ENCODE measurements at places on chromosomes 2 and 18. TPM values are rescaled to one million over a fixed set of nuclear protein-coding genes. Genes with fewer than 3 reads are reported as not detected.

DNA sequence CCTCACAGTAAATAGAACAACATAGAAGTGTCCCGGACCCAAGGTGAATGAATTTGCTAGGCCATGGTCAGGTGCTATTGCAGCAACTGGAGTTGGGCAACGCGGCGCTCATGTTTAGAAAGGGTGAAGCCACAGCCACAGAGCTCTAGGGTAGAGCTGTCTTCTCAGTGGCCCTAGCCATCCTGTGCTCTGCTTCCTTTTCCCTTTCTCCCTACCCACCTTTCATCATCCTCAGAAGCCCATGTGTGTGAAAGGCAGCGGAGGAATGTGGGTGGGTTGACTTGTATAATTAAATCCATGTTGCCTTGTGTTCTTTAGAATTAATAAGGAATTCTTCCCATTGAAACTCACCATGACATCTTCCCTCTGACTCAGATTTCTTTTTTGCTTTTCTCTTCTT lies 336.7 kb downstream of the OSR1 start:
- DNase-seq: no peak

GRCh38 chr2:61710711-61711110 lies 143.1 kb downstream of the FAM161A start:
- DNase-seq: no peak

TRIM43 gene
- not detected for total RNA-seq

NEB gene
- 1.4 TPM for total RNA-seq

All from sigmoid colon (tissue), 7 donors.